Naive B cell (primary cell): ENCODE measurements at places on chromosomes 3 and 15.
A peak's percentile ranks its signal among the peaks of the same experiment; 100 is the strongest.

GRCh38 chr3:56962922-56963321, 97.5 kb upstream of the SPATA12 start:
- no peak for DNase-seq

- no peak for DNase-seq
Measured at GRCh38 chr15:89141885-89142284, 53.6 kb downstream of the ABHD2 start.

DNA sequence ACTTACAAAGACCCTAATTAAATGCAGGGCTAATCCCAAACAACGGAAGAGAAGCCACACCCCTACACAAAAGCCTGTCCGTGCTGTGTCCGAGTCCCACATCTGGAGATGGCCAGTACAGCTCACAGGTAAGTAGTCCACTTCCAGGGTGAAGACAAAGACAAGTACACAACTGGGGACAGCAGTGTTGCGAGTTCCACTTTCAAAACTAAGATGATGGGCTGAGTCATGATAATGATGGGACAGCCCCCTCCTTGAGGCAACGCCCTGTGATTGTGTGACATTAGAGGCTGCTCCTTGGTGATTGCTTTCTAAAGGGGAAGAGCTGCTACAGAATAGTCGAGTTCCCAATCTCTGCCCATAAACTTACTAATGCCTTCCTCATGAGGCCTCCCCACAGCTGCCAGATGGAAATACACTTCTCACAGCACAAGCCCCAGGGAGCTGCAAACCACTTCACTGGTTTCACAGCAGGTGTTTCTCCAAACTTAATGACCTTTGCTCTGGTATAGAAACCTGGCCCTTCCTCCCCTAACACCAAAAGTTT, 27.6 kb downstream of the RFT1 start:
- no peak for DNase-seq

DNA sequence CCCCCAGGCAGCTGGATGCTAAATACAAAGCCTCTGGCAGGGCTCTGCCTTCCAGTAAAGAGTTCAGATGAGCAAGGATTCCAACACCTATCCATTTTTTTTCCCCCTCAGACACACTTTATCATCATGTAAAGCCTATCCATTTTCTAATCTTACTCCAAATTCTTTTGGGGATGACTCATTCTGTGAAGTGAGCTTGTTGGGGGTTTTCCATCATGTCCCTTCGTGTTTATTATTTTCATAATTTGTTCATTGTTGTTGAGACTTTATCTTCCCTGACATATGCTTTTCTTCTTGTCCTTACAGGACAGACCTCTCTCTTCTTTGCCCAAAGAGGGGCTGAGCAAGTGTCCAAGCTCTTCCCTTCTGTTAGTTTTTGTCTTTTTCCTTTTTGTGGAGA, 34.7 kb upstream of the SH3BP5 start:
- no peak for DNase-seq

DNA sequence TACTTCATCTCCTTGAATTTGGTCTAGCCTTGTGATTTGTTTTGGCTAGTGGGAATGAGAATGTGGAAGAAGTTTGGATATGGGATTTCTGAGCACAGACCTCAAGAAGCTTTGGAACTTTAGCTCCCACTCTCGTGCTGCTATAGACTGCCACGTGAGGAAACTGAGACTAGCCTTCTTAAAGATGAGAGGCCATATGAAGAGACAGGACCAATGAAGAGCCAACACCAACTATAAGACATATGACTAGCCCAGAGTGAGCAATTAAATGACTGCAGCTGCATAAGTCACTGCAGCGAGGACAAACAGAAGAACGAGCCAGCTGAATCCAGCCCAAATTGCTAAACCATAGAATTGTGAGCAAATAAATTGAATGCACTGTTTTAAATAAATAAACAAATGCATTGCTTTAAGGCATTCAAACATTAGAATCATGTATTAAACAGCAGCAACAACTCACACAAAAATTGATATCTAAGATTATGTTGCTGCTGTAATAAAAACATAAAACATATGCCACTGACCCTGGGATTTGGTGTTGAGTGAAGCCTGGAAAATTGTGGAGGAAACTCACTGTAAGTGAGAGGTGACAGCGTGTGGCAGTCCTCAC, 15.7 kb upstream of the CNTN4 start:
- no peak for DNase-seq

DNA sequence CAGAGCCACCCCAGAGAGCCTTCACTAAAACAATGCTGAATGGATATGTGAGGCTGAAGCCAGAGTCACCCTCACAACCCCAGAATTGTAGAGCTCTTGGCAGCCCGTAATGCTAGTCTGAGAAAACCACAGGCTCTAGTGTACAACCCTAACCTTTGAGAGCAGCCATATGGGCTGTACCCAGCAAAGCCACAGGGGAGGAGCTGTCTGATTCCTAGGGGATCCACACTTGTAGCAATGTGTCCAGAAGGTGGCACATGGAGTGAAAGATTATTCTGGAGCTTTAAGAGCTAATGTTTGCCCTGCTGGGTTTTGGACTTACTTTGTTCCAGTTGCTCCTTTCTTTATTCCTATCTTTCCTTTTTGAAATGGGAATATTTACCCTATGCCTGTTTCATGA, 626.8 kb downstream of the GRM7 start:
- no peak for DNase-seq

DNA sequence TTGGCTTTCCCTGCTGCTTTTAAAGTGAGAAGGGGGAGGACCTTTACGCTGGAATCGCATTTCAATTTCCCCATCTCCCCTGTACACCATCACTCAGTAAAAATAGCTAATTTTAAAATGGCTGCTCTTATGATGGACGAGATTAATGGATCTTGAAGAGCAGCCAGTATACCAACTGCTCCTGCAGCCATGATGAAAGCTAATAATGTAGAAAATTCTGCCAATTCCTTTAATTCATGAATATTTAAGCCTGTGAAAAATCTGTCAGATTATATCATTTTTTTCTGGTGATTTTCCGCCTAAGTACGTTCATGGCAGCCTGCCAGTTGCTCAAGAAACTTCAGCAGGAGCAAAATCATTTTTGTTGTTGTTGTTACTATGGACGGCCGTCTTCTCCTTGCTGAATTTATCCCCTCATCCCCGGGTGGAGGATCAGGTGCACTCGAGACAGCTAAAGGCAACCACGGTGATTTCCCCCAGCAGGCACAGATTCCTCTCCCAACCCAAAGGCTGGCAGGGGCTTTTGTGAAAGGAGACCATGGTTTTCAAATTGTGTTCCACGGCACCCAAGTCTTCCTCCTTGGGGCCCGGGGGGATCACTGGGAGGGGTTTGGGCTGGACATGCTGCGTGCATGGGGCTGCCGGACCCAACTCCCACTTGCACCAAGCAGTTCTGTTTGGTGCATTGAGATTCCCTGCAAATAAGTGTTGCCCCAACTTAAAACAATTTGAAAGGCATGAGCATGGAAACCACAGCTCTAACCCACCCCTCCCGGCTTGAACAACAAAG, 289.6 kb downstream of the UACA start:
- no peak for DNase-seq

GRCh38 chr3:15121936-15122335, 23.0 kb upstream of the RBSN start:
- DNase-seq: no peak

GRCh38 chr3:62718011-62718410, 157.2 kb downstream of the CADPS start:
- DNase-seq: no peak

DNA sequence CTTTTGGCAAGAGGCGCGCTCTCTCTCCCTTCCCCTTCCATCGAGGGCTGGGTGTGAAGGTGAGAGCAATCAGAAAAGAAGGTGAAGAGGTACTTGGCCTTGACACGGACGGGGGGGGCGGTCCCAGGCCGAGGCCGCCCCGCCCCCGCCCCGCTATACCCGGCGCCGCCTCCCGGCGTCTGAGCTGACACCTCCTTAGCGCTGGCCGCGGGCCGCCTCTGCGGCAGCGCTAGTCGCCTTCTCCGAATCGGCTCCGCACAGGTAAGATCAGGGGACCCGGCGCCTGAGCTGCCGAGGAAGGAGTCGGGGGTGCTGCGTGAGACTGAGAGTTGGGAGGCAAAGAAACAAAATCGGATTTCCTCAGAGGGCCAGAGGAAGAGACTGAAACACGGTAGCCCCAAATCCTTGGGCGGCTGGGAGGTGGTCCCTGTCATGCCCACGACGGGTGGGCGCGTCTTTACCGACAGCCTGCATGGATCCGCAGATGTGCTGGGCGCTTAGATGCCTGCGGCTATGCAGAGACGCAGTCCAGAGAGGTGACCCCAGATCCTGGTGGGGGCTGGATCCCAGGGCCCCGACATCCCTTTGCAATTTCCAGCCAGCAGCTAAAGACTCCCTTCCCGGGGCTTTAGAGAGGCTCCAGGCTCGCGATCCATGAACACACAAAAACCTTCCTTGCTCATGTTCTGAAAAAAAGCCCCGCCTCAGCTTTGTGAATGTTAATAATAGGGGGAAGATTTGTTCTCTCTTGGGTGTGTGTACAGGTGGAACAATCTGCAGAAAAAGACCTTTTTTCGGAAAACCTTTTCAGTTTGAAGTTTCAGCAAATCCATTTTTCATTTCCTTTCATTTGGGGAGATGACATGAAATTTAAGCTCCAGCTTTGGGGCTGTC, at the start of gene ENTPD3:
ENTPD3 (plus strand) TSS at position 184 of the 894 bp plus-strand sequence. CDS start 874 bp downstream, outside the sequence.
- peak; percentile 6 for DNase-seq

DNA sequence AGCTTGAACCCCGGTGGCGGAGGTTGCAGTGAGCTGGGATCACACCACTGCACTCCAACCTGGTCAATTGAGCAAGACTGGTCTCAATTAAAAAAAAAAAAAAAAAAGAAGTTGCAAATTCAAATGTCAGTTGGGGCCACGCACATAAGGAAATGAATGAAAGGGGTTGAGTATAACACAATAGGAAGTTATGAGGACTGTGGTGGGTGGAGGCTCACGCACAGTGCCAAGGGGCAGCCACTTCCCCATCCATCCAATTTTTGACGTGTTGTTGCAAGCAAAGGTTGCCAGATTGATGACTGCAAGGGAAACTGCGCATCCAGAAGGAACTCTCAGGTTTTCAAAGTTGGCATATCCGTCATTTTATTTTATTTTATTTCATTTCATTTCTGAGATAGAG, 532.2 kb downstream of the NTRK3 start:
- DNase-seq: no peak

GRCh38 chr3:126963261-126964190, 19.4 kb upstream of the PLXNA1 start:
- DNase-seq: no peak

GRCh38 chr3:63343674-63344073, 65.6 kb downstream of the SYNPR start:
- DNase-seq: no peak

- no peak for DNase-seq
Measured at GRCh38 chr3:113136071-113136470, 75.3 kb upstream of the BOC start.

DNA sequence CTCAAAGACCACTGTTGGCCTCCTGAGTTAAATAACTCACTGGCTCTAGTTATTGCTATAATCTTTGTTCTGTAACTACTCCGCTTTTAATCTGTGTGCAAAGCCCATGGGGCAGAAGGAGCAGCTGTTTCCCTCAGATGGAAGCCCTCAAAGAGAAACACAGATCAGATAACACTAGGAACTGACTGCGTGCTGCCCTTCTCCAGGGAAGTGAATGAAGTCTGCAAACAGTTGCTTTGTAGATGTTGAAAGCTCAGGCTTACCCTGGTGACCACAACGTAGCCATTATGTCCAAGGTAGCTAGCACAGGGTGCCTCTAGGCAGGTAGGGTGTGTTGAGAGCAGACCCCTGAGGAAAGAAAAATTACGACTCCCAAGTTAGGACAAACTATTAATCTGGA, 152.3 kb upstream of the STAC start:
- no peak for DNase-seq

- DNase-seq: no peak
Measured at GRCh38 chr3:46407970-46408369, 911 bp downstream of the CCRL2 start.

DNA sequence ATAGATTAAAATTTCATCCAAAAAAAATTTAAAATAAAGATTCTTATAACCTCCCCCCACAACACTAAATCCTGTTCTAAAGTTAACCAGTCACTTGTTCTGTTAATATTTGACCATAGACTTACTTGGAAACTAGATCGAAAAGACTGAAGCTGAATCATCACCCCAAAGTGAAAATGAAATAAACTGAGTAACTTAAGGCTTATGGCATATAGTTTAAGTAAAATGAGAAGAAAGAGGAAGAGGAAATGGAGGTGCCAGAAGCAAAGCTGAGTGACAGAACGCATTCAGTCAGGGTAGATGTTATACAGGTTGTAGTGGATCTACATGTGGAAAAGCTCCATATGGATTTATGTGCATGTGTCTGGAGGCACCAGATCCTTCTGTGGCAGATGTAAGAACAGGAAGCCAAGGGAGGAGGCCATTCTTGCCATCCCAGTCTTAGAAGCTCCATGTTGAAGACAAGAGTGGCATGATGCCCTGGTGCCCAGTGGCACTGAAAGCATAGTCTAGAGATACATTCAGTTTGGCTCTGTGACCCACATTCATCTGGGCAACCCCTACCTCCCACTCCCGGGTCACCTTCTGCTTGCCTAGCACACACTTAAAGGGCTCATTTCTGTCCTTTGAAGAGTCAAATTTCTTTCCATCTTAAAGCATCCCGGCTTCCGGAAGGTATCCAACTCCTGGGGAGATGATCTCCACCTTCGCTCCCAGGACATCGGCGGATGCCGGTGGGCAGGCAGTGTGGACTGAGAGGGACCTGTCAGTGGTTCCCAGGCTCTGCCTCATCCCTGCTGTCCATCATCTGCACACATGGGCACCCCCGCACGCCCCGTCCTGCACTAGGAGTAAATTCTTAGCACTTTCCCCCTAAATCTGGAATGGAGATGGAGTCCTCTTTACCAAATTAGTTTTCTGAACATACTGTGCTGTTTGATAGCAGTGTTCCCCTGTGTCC, 90.8 kb downstream of the NEO1 start:
- no peak for DNase-seq

- DNase-seq: no peak
Measured at GRCh38 chr3:166195808-166196207, 358.6 kb upstream of the BCHE start.

GRCh38 chr3:131973731-131974130, 61.1 kb downstream of the CPNE4 start:
- no peak for DNase-seq

DNA sequence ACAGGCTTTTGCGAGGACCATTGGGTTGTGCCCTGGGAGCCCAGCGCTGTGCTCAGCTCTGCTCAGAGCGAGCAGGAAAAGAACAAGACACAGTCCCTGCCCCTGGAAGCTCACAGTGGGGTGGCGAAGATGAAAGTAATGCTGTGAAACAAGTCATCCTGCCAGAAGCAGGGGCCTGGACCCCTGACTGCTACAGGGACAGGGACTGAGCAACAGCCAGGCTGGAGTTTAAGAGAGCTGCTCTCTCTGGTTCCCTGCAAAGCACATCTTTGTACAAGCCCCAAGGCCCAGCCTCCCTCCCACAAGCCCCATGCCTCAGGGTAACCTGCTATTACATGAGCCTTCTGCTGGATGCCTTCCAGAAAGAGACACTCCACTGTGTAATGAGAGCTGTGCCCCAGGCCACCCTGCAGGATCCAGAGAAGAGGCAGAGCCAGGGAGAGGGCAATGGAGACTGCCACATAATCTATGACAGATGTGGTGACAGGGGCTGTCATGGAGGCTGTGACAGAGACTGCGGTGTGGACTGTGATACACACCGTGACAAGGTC, 7.1 kb upstream of the HCN4 start:
- no peak for DNase-seq

GRCh38 chr3:66041116-66041515, 2.4 kb upstream of the MAGI1 start:
- no peak for DNase-seq
